Prostate gland (tissue), 2 donors: ENCODE measurements at places on chromosomes 4 and X.
A peak's percentile ranks its signal among the peaks of the same experiment; 100 is the strongest.

GRCh38 chr4:38856046-38856445 lies 571 bp downstream of the TLR6 start:
- no peak for DNase-seq

DNA sequence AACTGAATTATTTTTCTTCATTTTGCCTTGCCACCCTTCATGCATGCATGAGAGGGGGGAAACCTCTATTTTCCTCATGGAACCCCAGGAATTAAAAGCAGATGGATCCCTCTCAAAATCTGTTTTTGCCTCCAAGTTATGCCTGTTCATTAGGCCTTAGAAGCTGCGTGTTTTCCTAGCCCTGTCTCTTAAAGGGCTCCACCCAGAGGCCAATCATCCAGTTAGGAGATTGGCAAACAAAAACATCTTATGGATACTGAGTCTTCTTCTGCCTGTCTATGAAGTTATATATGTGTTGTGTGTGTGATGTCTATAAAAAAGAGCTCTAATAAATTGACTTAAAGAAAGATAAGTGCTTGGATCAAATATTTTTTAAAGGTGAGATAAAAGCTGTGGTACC lies 142.9 kb downstream of the ANAPC10 start:
- DNase-seq: no peak

GRCh38 chrX:32877592-32877991 lies 333.8 kb downstream of the DMD start:
- peak; percentile 60 for DNase-seq

DNA sequence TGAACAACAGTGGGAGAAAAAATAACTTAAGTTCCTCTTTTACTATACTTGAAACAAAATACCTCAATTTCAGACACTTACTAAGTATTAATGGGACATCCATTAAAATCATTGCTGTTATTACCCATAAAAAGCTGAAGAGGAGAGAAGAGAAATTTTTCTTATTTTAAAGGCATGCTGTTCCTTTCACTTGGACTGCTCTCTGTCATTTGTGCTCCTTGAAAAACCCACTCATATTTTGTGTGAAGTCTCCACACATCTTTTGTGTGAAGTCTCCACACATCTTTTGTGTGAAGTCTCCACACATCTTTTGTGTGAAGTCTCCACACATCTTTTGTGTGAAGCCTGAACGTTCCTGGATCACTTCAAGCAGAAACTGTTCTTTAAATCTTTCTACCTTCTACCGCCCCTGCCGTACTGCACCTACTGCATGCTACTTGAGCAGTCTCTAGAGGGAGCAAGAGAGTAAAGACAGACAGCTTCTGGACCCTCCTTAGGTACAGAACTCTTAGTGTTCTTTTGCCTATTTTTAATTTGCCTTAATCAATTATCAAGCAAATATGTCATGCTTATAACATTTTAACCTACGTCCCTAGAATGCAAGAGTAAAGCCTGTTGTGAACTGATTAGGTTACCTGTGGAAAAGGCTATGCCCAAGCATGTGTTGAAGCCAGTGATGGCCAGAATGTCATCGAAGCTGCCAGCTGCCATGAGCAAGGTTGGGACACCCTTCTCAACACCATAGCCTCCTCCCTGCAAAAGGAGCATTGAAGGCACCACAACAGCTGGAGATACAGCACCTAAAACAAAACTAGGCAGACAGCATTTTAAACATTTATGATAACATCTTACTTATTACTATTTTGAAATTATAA lies 27.1 kb upstream of the SLC9B1 start:
- no peak for DNase-seq

GRCh38 chrX:15050395-15050794 lies 177.2 kb downstream of the MOSPD2 start:
- no peak for DNase-seq

DNA sequence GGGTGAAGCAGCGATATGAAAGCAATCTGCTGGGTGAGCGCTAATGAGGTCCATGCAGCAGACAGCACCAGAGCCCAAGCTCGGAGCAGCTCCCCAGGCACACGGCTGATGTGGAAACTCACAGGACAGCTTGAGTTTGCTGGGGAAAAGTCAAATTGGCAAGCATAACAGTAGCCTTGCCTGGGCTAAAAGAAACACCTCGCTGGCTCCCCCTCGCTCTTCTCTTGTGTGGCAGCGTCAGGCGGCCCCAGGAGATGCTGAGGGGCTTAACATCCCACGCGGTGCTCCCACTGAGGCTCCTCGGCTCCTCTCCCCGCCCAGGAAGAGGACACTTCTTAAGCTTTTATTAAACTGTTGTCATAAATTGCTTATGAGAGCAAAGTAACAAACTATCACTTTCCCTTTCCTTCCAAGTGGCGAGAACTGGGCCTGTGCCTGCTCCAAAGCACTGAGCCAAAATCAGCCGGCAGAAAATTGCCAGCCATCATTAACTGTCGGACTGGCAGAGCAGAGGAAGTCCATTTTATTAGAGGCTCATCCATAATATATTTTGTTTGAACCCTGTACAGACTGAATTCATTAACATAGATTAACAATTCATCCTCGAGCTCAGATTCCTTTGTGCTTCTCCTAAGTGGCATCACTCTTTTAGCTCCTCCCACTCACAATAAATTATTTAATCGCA lies 111.4 kb downstream of the TSPAN5 start:
- DNase-seq: peak; percentile 18

GRCh38 chr4:113270520-113271319 lies 221.3 kb downstream of the ANK2 start:
- DNase-seq: no peak

- DNase-seq: no peak
Observed at GRCh38 chr4:152530600-152530999, 5.3 kb downstream of the FBXW7 start.

- no peak for DNase-seq
Observed at GRCh38 chr4:128322311-128322710, 34.7 kb upstream of the PGRMC2 start.

DNA sequence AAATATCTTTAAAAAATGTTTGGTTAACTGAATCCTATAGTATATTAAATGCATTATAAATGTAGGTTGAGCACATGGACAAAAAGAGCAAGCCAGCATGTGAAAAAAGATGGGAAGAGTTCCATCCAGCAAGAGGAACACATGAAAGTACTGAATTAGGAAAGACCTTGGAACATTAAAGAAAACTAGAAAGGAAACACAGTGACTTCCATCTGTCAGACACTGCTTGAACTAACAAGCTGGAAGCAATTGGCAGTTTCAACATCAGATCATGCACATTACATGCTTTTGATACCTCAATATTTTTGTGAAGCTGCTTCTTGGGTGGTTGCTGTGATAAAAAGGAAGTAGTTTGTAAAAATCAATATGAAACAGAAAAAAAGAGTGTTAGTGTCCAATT lies 626.8 kb upstream of the GNPDA2 start:
- no peak for DNase-seq

GRCh38 chr4:73985528-73985852 lies 2.5 kb downstream of the PPBP start:
- DNase-seq: no peak

DNA sequence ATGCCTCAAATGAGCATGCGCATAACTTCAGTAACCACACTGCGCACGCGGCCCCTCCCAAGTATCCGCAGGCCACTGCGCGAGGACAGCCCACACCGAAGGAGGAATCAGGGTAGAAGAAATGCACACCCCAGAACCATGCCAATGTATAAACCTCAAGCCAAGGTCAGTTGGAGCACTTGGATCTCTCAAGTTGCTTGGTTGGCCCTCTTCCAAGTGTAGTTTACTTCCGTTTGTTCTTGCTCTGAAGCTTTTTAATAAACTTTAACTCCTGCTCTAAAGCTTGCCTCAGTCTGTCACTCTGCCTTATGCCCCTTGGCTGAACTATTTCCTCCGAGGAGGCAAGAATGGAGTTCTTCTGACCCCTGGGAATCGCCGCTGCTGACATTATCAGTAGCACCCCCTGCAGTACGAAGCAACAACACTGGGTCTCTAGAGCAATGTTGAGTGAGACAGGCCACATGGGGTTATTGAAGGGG lies 22.0 kb upstream of the SPINK2 start:
- DNase-seq: no peak

DNA sequence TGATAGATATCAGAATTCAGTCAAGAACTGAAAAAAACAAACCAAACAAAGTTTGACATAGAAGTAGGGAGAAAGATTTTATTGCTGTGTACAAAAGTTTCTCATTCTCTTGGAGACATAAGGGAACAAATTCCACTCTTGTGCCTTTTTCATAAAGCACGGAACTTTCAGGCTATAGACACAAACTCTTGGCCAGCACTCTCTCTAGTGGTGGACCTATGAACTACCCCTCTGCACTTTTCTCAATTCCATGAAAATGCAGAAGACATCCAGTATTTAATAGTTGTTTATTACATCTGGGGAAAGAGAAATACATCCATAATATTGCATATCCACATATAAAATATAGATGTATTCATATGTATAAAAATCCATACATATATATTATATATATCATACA lies 291.6 kb upstream of the HS3ST1 start:
- DNase-seq: no peak

GRCh38 chr4:20809812-20810211 lies 109.6 kb downstream of the PACRGL start:
- DNase-seq: peak; percentile 81

DNA sequence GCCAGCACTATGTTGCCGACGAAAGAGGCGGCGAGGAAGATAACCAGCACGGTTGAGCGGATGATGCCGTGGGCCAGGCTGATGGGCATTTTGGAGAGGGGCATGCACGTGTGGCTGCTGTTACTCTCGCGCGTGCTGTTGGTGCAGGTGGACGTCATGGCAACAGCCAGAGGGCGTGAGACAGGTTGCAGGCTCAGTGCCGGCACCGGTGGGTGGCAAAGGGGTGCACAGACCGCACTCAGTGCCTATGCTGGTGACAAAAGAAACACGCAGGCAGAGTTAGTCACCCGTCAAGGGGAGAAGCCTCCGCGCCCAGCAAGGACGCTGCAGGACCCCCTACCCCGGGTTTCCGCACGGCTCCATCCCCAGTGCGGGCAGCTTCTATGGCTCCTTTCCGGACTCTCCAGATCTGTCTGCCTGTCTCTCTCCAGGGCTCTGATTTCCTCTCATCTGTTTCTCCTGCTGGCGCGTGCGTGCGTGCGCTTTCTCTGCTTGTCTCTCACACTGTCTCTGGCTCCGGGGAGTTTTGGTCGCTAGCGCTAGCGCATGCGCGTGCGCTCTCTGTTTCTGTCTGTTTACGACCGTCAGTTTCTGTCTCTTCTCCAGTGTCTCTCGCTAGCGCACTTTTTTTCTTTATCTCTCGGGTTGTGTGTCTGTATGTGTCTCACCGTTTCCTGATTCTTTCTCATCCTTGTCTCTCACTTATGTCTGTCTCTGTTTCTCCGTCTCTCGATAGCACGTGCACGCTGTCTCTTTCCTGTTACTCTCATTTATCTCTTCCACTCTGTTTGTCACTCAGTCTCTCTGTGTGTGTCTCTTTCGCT lies 2.1 kb downstream of the GPR101 start:
- no peak for DNase-seq

GRCh38 chr4:151799417-151800012 lies 38.7 kb upstream of the GATB start:
- DNase-seq: no peak

DNA sequence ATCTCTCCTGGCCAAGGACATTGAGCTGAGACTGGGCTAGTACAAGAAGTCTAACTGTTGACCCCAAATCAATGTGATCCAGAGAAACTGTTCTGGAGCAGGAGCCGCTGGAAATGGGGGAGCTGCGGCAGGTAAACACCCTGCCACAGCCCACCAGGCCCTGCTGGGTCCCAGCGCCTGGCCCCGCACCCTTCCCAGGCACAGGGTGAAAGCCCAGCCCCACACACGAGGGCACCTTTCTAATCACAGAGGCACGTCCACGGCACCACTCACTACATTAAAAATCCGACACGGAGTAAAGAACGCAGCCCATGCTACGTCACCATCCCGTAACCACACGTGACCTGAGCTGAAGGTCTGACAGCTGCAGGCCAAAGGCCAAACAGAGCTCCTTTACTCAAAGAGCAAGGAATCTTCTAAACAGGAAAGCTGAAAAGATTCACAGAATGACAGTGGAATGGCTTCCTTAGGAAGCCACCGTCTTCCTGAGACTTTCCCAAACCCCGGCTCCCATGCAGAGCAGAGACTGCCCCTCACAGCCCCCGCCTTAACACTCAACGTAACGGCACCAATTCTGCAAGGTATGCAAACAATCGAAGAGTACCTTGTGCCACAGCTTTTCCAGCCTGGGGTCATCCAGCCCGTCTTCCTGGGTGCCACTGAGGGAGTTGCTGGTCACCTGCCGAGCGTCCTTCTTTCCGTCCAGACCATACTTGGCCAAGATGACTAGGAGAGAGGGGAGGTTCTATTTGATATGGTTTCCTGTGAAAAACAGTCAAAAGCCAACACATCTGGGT lies 12.6 kb downstream of the LRPAP1 start:
- DNase-seq: no peak

- DNase-seq: no peak
Observed at GRCh38 chrX:1601051-1601767, 9.8 kb downstream of the AKAP17A start.

GRCh38 chr4:54819034-54819433 lies 161.3 kb downstream of the KIT start:
- peak; percentile 10 for DNase-seq

DNA sequence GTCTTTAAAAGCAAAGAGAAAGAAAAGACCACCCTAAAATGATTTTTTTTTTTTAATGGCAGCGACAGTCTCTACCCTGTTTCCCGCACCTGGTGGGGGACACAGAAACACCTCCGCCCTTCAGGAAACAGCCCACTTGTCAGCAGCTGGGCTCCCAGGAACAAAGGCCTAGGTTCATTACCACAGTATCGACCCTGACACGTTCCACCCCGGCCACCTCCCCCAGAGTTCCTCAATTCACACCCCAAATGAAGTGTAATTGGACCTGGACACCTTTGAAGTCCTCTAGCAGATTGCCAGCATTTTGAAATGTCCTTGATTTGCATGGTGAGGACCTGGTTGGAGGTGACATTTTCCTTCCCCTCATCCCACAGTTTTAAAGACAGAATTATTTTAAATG lies 175.0 kb upstream of the BCOR start:
- no peak for DNase-seq

DNA sequence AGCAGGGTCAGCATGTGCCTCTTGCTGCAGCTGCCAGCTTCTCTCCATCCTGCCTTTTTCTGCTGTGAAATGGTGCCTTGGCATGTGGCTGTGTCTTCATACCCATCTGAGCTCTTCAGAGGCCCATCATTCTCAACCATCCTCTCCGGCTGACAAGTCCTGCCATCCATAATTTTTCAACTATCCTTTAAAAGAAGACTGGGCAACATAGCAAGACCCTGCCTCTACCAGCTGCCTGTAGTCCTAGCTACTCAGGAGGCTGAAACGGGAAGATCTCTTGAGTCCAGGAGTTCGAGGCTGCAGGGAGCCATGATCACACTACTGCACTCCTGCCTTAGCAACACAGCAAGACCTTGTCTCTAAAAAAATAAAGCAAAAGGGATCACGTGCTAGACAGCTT lies 64.2 kb upstream of the TTC29 start:
- no peak for DNase-seq

GRCh38 chr4:95526075-95526474 lies 22.7 kb downstream of the UNC5C start:
- no peak for DNase-seq

GRCh38 chr4:123832173-123833026 lies 435.8 kb downstream of the SPRY1 start:
- DNase-seq: no peak
